ENCODE measurements at places on chromosomes 6 and 20.

GRCh38 chr6:56699066-56699654 is 56.5 kb upstream of the DST start:
- DNase-seq, result no peak

- DNase-seq, result no peak
These were observed 37.8 kb upstream of the IGF2R start for GRCh38 chr6:159931112-159931511.

- DNase-seq, result no peak
These were observed 168.3 kb upstream of the JAG1 start for GRCh38 chr20:10842116-10842515.

GRCh38 chr6:39791311-39791710 is 865 bp upstream of the DAAM2 start:
- no peak for DNase-seq

DNA sequence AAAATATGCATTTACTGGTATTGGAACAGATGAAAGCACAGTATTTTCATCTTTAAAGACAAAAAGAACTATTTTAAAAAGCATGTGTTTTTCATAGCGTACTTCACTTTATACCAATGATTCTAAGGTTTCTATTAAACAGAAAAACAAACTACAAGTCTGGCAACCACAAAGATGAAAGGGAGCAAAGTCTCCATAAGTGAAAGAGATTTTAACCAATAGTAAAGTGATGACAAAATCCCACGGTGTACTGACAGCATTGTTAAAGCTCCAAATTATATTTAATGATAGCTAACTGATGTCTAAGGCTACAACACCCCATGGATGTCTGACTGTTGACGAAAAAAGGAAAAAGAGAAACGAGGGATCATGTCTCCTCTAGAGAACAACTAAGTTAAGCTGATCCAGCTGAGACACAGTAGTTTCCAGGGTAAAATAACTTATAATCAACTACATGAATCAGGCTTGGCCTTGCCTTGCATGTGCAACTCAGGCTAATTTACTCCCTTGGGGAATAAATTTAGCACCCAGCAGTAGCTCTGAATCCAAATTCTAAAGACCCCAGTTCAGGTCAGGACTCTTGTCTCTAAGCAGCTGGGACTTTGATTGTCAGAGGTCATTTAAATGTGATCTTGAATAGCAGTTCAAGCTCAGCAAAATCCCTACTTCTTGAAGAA is 56.0 kb upstream of the TAB2 start:
- DNase-seq, result no peak
